ENCODE measurements at places on chromosomes 12 and 14. TPM values are rescaled to one million over a fixed set of nuclear protein-coding genes. Genes with fewer than 3 reads are reported as not detected.

DNA sequence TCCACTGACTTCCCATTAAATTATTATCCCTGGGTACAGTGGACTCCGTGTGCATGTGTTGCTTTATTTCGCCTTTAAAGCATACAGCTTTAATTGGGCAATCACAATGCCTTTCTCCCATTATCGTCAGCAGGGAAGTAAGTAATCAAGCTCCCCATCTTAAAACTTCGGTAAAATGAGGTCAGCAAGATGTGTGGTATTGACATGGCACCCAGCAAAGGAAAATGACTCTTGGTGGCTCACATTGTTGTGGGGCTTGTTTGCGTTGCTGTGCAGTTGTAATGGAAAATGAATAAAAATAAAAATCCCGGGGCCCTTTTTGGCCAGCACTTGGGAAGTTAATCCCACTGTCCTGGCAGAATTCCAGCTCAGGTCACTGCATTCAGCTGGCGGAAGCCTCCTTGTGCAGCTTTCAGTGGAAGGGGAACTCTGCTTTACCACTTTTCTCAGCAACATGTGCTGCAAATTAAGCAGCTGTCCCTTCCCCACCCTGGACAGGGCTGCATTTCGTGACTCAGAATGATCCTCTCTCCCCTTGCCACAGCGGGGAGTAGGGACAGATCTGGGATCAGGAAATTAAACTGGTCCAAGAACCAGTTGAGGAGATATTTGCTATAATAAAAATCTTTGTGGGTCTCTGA is 13.9 kb upstream of the ATP2A2 start:
- no peaks in the 10 kb centered on the region for H3K36me3 ChIP-seq
- no peak overlapping the region for H3K27ac ChIP-seq
- H3K4me3 ChIP-seq = no peak overlapping the region
- DNase-seq = no peak
- no peaks in the 10 kb centered on the region for H3K27me3 ChIP-seq

PIGH gene
- total RNA-seq = 7.8 TPM

GRCh38 chr12:22538311-22538710 is 6.0 kb downstream of the C2CD5 start:
- DNase-seq = no peak
- no peaks in the 10 kb centered on the region for H3K27me3 ChIP-seq
- peaks cover 11% of the 10 kb centered on the region for H3K36me3 ChIP-seq
- peaks cover 51% of the 10 kb centered on the region for H3K4me1 ChIP-seq
- peak overlapping the region; percentile 14 for H3K27ac ChIP-seq
- no peak overlapping the region for H3K4me3 ChIP-seq

DNA sequence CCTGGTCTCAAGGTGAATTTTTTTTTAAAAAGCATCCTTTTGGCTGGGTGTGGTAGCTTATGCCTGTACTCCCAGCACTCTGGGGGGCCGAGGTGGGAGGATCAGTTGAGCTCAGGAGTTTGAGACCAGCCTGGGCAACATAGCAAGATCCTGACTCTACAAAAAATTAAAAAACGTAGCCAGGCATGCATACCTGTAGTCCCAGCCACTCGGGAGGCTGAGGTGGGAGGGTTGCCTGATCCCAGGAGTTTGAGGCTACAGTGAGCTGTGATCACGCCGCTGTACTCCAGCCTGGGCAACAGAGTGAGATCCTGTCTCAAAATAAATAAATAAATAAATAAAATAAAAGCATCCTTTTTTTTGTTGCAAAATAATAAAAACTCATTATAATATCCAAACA is 12.4 kb downstream of the TSPAN9 start:
- peaks cover 18% of the 10 kb centered on the region for H3K4me1 ChIP-seq
- 0 out of 2 replicates have a peak, but pooled peaks cover 3% of the 10 kb centered on the region for H3K36me3 ChIP-seq
- H3K27me3 ChIP-seq = no peaks in the 10 kb centered on the region
- DNase-seq = no peak
- H3K27ac ChIP-seq = no peak overlapping the region

- DNase-seq = no peak
- H3K27ac ChIP-seq = peak overlapping the region; percentile 28
- H3K4me3 ChIP-seq = no peak overlapping the region
- H3K27me3 ChIP-seq = no peaks in the 10 kb centered on the region
- H3K36me3 ChIP-seq = no peaks in the 10 kb centered on the region
Measured at GRCh38 chr14:20427231-20428009, 8.5 kb downstream of the KLHL33 start.

PSME1 gene
- total RNA-seq = 99.1 TPM

- DNase-seq = no peak
- H3K27me3 ChIP-seq = no peaks in the 10 kb centered on the region
- H3K4me1 ChIP-seq = peaks cover 6% of the 10 kb centered on the region
- H3K36me3 ChIP-seq = no peaks in the 10 kb centered on the region
- no peak overlapping the region for H3K27ac ChIP-seq
Measured at GRCh38 chr12:118326991-118327390, 45.7 kb downstream of the TAOK3 start.

- no peak within 1 kb of the TSS for H3K27ac ChIP-seq
- peak within 1 kb of the TSS; percentile 71 for H3K4me3 ChIP-seq
- H3K27me3 ChIP-seq = peaks cover 24% of the 10 kb centered on the region
- DNase-seq = peak; percentile 78
- H3K4me1 ChIP-seq = peaks cover 3% of the 10 kb centered on the region
- no peaks in the 10 kb centered on the region for H3K36me3 ChIP-seq
Measured at GRCh38 chr14:105180592-105181548, at the start of gene NUDT14. Gene NUDT14, minus strand, starts transcription at chr14:105181312. Its CDS starts 103 bp downstream, at chr14:105181209.

DNA sequence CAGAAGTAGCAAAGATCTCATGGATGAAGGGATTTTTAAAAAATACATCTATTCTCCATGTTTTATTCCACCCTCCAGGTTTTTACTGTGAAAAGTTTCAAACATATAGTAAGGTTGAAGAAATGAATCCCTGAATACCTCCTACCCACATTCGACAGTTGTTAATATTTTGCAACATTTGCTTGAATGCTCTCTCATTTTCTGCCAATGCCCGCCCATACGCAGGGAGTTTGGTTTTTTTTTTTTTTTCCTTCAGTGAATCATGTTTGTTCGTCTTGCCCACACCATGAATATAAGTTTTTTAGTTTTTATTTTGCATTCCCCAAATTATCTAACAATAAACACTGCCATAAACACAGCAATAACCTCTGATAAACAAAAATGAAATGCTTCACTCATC is 82.9 kb downstream of the MAP1LC3B2 start:
- no peak overlapping the region for H3K27ac ChIP-seq
- no peak overlapping the region for H3K4me3 ChIP-seq
- H3K4me1 ChIP-seq = peaks cover 20% of the 10 kb centered on the region

DNA sequence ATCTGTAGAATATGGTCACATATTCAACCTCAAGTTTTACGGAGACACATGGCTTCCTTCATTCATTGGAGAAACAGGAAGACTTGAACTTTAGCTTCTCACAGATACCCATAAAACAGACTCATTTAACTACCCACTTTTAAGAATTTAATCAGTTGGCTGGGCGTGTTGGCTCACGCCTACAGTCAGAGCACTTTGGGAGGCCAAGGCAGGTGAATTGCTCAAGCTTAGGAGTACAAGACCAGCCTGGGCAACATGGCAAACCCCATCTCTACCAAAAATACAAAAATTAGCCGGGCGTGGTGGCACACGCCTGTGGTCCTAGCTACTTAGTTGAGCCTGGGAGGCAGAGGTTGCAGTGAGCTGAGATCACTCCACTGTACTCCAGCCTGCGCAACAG is 64.7 kb upstream of the STAC3 start:
- H3K27ac ChIP-seq = peak overlapping the region; percentile 19
- H3K27me3 ChIP-seq = no peaks in the 10 kb centered on the region
- H3K36me3 ChIP-seq = no peaks in the 10 kb centered on the region

DNA sequence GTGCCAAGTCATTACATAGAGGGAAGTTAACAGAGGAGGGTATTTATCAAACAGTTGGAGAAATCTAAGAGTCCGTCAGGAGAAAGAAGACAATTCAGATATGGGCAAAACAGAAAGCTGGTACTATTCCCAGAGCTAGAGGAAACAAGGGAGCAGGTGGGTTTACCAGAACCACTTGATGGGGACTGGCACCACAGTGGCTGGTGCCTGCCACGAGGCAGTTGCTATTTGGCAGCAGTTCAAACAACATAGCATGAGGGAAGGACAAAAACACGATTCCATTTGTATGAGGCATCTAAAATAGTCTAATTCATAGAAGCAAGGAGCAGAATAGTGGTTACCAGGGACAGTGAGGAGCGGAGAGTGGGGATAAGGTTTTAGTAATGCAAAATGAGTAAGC is 24.6 kb upstream of the KLRD1 start:
- no peaks in the 10 kb centered on the region for H3K36me3 ChIP-seq
- no peak overlapping the region for H3K27ac ChIP-seq
- no peak overlapping the region for H3K4me3 ChIP-seq
- H3K27me3 ChIP-seq = no peaks in the 10 kb centered on the region
- no peaks in the 10 kb centered on the region for H3K4me1 ChIP-seq

DNA sequence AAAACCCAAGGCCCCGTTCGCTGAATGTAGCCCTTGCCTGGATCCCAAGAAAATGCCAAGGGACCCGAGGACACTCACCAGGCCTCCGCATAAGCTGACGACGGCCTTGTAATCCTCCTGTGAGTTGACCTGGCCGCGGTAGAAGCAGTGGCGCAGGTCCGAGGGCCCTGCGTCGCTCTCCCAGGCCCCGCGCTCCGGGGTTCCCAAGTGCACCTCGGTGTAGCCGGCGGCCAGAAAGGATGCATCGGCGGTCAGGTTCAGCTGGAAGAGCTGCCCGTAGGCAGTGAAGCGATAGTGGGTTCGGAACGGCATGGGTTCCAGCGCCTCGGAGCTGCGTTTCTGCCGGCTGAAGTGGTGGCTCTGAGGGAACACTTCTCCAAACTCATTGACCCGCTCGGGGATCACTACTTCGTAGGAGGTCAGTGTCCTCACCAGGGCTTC is 1.2 kb downstream of the ADAMTS20 start:
- no peak overlapping the region for H3K27ac ChIP-seq
- H3K27me3 ChIP-seq = peaks cover 50% of the 10 kb centered on the region
- peaks cover 22% of the 10 kb centered on the region for H3K4me1 ChIP-seq
- peak; percentile 45 for DNase-seq
- peaks cover 18% of the 10 kb centered on the region for H3K36me3 ChIP-seq

- H3K4me3 ChIP-seq = no peak overlapping the region
- DNase-seq = no peak
- no peaks in the 10 kb centered on the region for H3K36me3 ChIP-seq
- H3K27me3 ChIP-seq = peaks cover 9% of the 10 kb centered on the region
- H3K27ac ChIP-seq = 0 out of 2 replicates have a peak overlapping the region, but pooled peaks have one; percentile 23
- H3K4me1 ChIP-seq = peaks cover 22% of the 10 kb centered on the region
Measured at GRCh38 chr12:104055686-104056388, 5.8 kb upstream of the GLT8D2 start.

DNA sequence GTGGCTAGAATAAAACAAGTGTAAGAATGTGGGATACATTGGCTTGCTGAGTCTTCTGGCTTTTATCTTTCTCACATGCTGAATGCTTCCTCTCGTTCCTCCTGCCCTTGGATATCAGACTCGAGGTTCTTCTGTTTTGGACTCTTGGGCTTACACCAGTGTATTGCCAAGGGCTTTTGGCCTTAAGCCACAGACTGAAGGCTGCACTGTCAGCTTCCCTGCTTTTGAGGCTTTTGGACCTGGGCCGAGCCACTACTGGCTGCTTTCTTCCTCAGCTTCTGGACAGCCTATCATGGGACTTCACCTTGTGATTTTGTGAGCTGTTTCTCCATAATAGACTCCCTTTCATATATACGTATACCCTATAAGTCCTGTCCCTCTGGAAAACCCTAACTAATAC is 300.9 kb upstream of the STXBP6 start:
- no peaks in the 10 kb centered on the region for H3K4me1 ChIP-seq
- H3K36me3 ChIP-seq = no peaks in the 10 kb centered on the region

CEBPE gene
- total RNA-seq = not detected

SAMD15 gene
- 0.30 TPM for total RNA-seq

DNA sequence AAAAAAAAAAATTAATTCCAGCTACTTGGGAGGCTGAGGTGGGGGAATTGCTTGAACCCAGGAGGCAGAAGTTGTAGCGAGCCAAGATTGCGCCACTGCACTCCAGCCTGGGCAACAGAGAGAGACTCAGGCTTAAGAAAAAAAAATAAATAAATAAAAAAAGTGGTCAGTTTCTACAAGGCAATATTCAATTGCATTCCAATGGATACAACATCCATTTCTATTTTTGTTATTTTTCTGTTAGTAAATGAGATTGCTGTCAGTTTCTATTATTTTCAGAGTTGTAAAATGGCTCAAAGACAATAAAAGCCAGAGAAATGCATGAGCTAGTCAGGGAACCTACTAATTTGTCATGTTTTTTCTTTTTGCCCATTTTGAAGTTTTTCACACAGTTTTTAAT is 119.2 kb downstream of the PDE3A start:
- no peaks in the 10 kb centered on the region for H3K36me3 ChIP-seq
- H3K4me1 ChIP-seq = peaks cover 21% of the 10 kb centered on the region
- H3K27ac ChIP-seq = no peak overlapping the region
- H3K27me3 ChIP-seq = no peaks in the 10 kb centered on the region
- no peak for DNase-seq

GRCh38 chr12:71999795-72000194 is 61.1 kb downstream of the TPH2 start:
- no peak overlapping the region for H3K27ac ChIP-seq
- peaks cover 5% of the 10 kb centered on the region for H3K4me1 ChIP-seq
- H3K27me3 ChIP-seq = no peaks in the 10 kb centered on the region
- H3K4me3 ChIP-seq = no peak overlapping the region
- DNase-seq = no peak

RNF212B gene
- 0.46 TPM for total RNA-seq

SLC25A29 gene
- total RNA-seq = 181 TPM

LPAR5 gene
- total RNA-seq = 0.57 TPM

KRT6C gene
- total RNA-seq = not detected

- H3K36me3 ChIP-seq = no peaks in the 10 kb centered on the region
- no peak overlapping the region for H3K27ac ChIP-seq
- no peaks in the 10 kb centered on the region for H3K27me3 ChIP-seq
- DNase-seq = no peak
- no peaks in the 10 kb centered on the region for H3K4me1 ChIP-seq
- no peak overlapping the region for H3K4me3 ChIP-seq
Measured at GRCh38 chr14:96631030-96631429, 128.8 kb downstream of the PAPOLA start.

ITGA5 gene
- 20.8 TPM for total RNA-seq

IRF9 gene
- total RNA-seq = 15.6 TPM

RAB15 gene
- 38.6 TPM for total RNA-seq

ASCL1 gene
- 0.07 TPM for total RNA-seq

DNA sequence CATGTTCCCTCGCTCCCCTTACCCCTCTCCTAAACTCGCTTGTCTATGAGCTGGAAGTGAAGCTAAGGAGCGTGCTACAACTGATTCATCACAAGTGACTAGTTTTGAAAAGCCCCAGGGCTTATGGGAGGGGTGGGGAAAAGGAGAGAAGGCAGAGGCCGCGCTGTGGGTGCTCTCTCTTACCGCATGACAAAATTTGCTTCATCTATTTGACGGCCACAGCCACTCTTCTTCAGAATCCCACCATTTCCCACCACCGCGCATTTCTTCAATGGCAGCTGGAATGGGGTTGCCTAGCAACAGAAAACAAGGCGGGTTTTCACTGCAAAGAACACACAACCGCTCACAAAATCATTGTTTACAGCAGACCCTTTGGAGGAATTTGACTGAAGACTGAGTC is 79.4 kb downstream of the ST8SIA1 start:
- DNase-seq = peak; percentile 44
- H3K4me1 ChIP-seq = no peaks in the 10 kb centered on the region
- H3K36me3 ChIP-seq = no peaks in the 10 kb centered on the region

GRCh38 chr14:81839056-81839455 is 305.4 kb upstream of the SEL1L start:
- peaks cover 24% of the 10 kb centered on the region for H3K36me3 ChIP-seq
- no peak for DNase-seq
- no peaks in the 10 kb centered on the region for H3K4me1 ChIP-seq
- H3K27ac ChIP-seq = no peak overlapping the region

- no peak overlapping the region for H3K27ac ChIP-seq
- H3K4me1 ChIP-seq = no peaks in the 10 kb centered on the region
- no peak for DNase-seq
Measured at GRCh38 chr12:132205271-132206045, 61.2 kb downstream of the NOC4L start.

Measured in WTC11 (cell line).